ENCODE measurements at places on chromosomes 11 and 22.

DNA sequence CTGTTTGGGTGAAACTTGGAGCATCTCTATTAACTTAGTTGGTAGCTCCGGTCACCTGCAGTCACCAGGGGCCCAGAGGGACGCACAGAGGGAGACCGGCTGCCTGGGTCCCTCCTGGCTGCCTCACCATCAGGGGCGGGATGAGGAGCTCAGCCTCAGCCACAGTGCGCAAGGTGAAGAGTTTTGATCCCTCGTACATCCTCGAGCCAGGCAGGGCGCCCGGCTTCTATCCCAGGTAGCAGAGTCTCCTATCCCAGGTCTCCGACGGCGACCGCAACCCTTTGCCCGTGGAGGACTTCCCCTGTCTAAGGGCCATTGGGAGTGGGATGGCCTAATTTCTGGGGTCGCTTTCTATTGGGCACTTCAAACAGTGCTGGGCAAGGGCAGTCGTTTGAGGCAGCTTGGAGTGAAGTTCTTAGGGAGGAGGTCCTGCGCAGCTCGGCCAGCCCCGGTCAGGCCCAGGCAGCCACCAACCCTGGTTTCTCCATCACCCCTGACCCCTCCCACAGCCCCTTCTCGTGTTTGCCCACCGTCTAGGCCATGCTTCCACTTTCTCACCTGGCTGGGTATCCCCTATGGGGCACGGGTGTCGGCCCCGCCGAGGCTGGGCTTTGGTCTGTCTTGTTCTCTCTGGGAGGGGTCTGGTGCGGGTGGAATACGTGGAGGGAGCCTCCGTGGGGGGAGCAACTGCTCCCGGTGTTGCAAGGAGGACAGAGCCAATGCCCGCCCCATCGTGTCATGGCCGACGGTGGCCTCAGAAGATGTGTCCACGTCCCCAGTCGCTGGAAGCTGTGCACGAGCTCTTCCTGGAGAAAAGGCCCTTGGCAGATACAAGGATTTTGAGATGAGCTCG, 3.6 kb upstream of the MRGPRG start:
- DNase-seq, result no peak

DNA sequence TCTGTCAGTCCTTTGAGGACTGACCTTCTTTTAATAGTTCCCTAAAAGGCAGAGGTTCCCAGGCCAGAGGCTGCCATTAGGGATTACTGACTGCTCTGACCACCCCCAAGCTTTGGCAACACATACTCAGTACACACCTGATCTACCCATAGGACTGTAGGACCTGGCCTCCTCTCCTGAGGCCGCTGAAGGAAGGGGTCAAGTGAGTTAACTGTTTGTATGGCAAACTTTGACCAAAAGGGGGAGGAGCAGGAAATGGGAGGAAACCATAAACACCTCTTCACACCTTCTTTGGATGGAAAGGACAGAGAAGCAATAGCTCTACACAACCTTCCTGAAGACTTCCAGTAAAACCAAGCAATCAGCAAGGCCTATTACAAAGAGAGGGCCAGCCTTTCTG, 104.0 kb downstream of the APOL5 start:
- DNase-seq, result no peak

DNA sequence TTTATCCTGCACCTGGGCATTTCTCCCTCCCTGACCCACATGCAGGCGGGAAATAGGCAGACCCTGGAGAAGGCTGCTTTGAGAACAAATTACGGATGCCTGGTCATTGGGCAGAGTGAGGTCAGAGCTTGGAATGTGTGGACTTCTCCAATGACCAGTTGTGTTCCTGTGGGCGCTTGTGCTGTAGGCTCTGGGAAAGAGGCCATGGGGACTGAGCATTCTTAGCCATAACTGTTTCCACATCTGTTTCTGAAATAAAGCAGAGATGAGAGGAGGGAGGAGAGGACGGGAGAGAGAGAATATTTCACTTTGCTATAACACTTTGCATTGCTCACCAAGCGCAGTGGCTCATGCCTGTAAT, 11.2 kb upstream of the TMEM184B start:
- DNase-seq, result no peak

DNA sequence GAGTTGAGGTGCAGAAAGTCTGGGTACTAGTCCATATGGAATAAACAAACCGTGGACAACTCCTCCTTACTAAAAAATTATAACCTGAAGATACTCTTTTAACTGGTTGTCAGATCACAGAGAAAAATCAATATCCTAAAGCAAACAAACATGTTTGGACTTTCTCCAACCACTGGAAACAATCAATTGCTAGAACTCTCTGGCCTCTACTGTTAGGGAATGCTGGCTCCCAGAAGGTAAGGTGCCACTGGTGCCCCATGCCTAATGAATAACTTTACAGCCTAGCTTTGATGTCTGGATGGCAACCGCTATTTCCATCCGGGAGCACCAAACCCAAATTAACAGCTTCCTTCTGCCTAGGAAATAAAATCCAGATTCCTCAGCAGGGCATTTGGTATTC, 74.5 kb downstream of the AMBRA1 start:
- no peak for DNase-seq

DNA sequence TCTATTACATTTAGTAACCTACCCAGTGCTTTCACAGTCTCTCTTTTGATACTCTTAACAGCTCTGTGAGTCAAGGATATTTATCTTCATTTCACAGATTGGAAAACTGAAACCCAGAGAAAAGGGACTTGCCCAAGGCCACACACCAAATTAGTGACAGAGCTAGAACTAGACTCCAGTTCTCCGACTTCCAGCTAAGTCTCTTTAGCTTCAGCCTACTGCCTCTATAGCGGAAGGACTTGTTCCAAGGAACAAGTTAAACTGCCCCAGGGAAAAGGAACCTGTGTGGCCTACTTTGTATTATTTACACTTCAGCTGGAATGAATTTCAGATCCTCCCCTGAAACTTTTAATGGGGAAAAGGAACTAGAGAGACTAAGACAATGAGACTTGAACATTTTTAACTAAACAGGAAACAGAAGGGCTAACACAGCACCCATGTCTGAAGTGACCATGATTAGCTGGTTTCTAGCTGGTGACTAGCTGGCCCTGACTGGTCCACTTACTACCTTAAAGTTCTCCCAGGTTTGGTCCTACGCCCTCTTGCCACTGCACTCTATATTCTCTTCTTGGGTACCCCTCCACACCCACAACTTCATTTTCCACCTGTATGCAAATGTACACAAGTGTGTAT, 1.3 kb downstream of the LRRC51 start:
- DNase-seq, result no peak

- no peak for DNase-seq
These were observed 59.3 kb downstream of the MORC2 start for GRCh38 chr22:30909306-30909705.

- DNase-seq, result no peak
These were observed 11.3 kb downstream of the IFT27 start for GRCh38 chr22:36764641-36765040.

DNA sequence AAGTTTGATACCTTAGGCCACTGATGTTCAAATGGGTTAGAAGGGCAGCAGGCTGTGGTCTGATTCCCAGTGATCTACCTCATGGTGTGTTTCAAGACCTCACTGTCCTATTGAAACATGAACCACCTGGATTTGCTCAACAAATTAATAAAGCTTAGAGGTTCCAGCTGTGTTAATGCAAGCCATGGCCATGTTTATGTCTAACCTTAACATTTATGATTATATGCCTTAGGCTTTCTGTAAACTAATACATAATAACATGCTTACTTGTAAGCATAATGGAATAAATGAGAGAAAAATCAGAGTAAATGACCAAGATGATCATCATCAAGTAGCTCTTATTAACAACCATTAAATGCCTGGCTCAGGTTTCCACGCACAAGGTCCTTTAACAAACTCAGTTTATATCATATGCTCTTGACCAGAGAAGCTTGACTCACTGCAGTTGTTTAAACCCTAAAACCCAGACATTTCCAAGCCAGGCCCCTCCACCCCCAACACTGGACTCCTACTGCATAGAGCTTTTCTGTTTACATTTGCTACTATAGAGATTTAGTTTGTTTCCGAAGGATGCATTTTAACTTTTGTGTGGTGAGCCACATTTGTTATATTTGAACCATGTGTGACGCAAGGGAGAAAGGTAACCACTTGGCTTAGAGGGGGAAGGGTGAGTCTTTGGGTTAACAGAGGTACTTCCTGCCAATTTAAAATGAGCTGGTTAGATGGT, 43.7 kb downstream of the KREMEN1 start:
- DNase-seq, result no peak

DNA sequence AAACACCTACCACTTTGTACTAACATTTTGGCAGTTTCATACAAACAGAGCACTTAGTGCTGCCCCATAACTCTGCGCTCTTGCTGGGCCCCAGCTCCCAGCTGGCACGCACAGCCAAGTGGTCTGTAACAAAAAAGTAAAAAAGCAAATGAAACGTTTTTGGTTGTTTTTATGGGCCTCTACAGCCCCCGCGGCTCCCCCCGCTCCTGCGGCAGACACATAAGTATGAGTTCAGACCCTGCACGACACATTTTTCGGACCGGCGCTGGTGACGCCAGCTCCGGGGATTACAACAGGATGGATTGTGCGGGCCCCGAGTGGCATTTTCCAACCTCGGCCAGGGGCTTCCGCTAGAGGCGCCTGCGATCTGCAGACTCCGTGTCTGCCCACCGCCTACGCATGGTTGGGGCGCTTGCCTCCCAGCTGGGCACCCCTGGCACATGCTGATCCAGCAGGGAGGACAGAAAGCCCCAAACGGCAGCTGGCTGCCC, 418.2 kb downstream of the SOX6 start:
- no peak for DNase-seq

- DNase-seq, result no peak
These were observed 12.7 kb upstream of the PRSS23 start for GRCh38 chr11:86787656-86788055.

DNA sequence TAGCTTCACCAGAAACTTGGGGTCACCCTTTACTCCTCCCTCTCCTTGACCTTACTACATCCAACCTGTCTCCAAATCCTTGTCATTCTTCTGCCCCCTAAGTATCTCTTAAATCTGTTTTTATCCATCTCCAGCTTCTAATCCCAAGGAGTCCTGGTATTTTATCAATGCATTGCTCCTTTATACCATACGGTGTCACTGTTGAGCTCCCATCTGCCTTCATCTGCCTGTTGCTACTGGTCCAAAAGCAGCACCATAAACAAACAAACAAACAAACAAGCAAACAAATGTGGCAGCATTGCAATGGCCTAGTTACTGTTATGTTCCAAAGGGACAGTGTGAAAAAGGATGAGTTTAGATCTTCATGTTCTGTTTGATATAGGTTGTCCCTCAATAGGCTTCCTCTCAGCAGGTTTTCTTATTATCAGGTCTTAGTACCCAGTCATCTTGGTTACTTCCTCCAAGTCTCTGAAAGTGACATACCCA, 34.2 kb downstream of the DNHD1 start:
- DNase-seq, result no peak

GRCh38 chr11:83574519-83574918, 288.4 kb upstream of the CCDC90B start:
- no peak for DNase-seq

- no peak for DNase-seq
These were observed 2.8 kb downstream of the KRTAP5-6 start for GRCh38 chr11:1699771-1700170.

GRCh38 chr11:117327567-117328374, at the start of gene CEP164:
CEP164 (plus strand) TSS chr11:117327854; CDS start chr11:117338587, 10,733 bp downstream.
- DNase-seq, result peak; percentile 84

DNA sequence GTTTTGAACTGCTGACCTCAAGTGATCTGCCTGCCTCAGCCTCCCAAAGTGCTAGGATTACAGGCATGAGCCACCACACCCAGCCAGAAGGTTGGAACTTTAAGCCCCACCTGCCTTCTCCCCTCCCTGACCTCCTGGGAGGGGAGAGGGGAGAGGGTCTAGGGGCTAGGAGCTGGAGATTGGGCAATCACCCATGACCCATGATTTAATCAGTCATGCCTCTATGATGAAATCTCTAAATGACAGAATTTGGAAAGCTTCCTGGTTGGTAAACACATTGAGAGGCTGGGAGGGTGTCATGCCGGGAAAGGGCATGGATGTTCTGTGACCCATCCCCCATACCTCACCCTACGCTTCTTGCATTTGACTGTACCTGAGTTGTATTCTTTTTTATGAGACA, 17.1 kb upstream of the TFIP11 start:
- no peak for DNase-seq

DNA sequence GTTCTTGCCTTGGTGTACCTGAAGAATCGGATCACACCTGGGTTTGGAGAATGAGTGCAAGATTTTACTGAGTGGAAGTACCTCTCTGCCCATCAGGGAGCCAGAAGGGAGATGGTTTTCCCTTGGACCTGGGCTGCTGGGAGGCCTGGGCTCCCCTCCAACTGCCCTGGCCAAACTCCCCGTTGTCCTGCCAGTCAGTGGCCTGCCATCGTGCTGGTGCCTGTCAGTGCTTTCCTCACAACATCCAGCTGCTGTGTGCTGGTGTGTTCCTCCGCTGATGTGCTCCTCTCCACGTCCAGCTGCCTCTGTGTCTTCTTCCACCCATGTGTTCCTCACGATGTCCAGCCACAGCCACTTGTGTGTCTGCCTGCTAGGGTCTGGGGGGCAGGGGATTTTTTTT, 87.9 kb upstream of the CLPB start:
- DNase-seq, result no peak

GRCh38 chr11:93842461-93842860, 8.0 kb downstream of the VSTM5 start:
- DNase-seq, result no peak

GRCh38 chr22:20905415-20906386, 11.5 kb upstream of the CRKL start:
- DNase-seq, result no peak

GRCh38 chr22:30441088-30441487, 15.5 kb downstream of the MTFP1 start:
- no peak for DNase-seq

- DNase-seq, result no peak
These were observed 80.4 kb downstream of the SERGEF start for GRCh38 chr11:17932472-17932871.

DNA sequence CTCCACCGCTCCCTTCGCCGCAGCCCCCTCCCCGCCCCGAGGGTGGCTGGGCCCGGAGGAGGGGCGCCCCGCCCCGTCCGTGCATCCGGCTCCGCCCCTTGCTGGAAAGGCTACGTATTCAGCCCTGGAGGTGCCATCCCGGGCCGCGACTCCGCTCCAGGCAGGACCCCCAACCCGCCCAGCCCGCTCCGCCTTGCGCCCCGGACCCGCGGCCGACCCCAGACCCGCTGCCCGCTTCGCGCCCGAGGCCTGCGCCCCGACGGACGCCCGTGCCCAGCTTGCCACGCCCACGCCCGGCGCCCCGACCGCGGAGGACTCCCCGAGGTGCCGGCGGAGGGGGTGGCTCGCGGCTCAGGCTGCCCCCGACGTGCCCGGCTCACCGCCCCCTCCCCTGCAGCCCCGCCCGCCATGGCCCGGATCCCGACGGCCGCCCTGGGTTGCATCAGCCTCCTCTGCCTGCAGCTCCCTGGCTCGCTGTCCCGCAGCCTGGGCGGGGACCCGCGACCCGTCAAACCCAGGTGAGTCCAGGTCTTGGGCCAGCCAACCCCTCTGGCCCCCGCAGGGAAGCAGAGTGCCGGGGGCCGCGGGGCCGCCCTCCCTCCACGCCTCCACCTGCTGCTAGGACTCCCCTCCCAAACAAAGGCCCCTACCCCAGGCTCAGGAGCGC, at the start of gene ADM2:
Gene ADM2, plus strand, starts transcription at position 104 of the 667 bp plus-strand sequence. Its CDS starts 305 bp downstream, at position 409.
- DNase-seq, result peak; percentile 45

GRCh38 chr11:97722065-97722464, 1298.7 kb upstream of the CNTN5 start:
- DNase-seq, result no peak

- no peak for DNase-seq
These were observed 65.8 kb downstream of the DCDC1 start for GRCh38 chr11:31303644-31304180.
